NCI-H1417 treated with DMSO at 0.1 percent for 48 hours (cell line): ENCODE measurements at places on chromosomes 2 and 18.

DNA sequence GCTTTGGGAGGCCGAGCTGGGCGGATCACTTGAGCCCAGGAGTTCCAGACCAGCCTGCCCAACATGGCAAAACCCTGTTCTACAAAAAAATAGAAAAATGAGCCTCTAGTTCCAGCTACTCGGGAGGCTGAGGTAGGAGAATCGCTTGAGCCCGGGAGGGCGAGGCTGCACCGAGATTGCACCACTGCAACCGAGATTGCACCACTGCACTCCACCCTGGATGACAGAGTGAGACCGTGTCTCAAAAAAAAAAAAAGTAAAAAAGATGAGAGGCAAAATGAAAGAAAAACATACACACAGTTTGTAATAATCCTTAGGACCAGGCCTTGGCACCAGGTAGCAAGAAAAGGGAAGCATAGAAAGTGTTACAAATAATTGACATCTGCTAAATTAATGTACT, 22.0 kb downstream of the RBM43 start:
- DNase-seq, result no peak

DNA sequence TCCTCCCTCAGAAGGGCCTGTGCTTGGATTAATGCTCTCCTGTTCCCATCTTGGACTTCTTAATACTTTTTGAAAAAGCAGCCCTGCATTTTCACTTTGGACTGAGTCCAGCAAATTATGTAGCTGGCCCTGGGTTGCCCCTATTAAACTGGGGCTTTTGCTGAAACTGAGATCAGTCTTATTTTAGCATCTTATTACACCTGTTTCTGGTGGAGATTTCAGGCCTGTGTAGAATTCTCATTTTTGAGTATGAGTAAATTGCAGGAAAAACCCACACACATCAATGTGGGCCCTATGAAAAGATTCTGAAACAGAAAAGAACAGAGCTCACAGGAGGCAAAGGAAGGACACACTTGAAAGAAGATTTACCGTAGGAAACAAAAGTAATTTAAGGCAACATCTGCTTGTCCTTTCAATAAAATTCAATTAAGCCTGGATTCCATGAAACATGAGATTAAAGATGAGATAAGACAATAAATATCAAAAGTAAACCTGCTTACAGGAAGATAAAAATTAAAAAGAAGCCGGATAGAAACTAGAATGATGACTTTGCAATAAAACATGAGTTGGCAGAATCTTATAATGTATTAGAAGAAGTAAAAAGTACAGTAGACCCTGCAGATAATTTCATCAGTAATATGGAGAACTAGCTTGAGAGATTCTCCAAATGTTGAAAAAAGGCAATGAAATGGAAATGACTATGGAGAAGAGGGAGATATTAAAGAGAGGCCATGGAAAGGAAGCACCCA, 90.7 kb upstream of the GCFC2 start:
- DNase-seq, result no peak

- peak; percentile 26 for DNase-seq
These were observed 176.3 kb downstream of the PIK3C3 start for GRCh38 chr18:42131066-42131929.

- no peak for DNase-seq
These were observed 25.1 kb upstream of the IL1R1 start for GRCh38 chr2:102117472-102117858.

DNA sequence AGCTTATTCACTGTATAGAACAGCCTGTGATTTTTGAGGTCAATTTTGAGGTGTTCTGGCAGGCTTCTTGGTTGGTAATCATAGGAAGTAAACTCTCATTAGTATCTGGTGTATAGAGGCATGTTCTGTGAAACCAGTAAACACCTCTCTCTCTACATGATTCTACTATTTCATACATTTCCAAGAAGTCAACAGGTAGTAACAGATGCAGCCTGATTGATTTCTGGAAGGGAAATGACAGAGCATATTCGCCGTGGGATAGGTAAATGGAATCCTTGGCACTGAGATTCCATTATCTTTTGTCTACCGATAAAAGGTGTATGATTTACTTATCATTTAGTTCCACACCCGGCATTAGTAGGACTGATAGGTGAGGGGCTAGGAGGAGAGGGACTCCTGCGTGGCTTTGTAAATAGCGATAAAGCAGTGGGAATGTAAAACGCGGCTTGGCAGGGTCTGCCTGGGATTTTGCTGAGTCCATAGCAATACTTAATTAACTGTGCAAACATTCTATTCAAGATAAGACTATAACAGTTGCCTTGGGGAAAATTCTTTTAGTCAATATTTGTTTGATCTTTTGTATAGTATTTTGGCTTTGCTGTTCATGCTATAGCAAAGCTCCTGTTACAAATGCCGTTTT, 32.3 kb downstream of the LYPD6B start:
- DNase-seq, result no peak
